ENCODE measurements at places on chromosomes 5 and 9.

DNA sequence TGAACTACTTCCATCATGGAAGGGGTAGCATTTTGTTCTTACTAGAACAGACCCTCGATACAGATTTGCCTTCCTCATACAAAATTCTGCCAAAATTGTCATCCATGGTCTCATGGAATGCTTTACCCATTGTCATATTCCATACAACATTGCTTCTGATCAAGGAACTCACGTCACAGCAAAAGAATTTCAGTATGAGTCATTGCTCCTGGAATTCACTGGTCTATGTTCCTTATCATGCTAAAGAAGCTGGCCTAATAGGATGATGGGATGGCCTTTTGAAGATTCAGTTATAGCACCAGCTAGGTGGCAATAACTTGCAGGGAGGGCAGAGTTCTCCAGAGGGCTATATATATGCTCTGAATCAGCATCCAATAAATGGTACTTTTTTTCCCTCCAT is 18.2 kb upstream of the FNIP1 start:
- no peak for DNase-seq

- DNase-seq: no peak
Observed at GRCh38 chr9:98801969-98802371, 5.5 kb upstream of the GALNT12 start.

- no peak for DNase-seq
Observed at GRCh38 chr5:147188200-147189108, 46.4 kb upstream of the STK32A start.

DNA sequence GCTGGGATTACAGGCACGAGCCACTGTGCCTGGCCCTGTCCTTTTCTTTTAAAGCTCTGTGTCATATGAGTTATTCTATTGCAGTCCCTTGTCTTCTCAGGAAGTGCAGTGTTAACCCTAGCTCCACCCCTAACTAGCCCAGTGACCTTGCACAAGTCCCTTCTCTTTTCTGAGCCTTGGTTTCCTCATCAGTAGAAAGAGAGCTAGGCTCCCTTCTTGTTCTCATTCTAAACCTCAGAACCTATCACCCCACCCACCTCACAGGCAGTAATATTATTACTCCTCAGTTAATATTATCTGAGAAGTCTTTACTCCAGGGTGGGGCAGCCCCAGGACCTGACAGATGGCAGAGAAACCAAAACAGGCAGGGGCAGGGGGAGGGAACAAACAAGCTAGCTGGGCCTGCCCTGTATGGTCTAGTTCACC is 7.2 kb downstream of the CYFIP2 start:
- DNase-seq: no peak

Measured in stimulated activated CD8-positive, alpha-beta memory T cell treated with anti-CD3 and anti-CD28 coated beads, Interleukin-2, amount 100 ng/mL, for 48 hours (primary cell).